CD8-positive, alpha-beta memory T cell (primary cell): ENCODE measurements at places on chromosomes 3 and 15. TPM values are rescaled to one million over a fixed set of nuclear protein-coding genes. Genes with fewer than 3 reads are reported as not detected.

DNA sequence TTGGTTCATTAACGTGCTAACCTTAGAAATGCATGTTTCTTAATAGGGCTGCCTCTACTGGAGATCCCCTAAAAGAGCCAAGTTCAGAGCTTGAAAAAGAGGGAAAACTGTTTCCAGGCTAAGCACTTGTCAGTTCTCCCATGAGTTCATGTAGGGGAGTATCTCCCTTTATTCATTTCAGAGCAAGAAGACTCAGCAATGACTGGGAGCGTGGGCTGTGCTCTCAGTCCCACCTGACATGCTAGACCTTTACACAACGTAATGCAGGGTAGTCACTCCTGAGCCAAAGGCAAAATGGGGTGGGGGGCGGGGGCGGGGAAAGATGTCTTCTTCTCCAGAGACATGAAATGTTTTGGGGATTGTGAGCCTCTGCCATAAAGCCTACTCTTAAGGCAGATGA lies 420.1 kb upstream of the MCTP2 start:
- no peaks in the 10 kb centered on the region for H3K4me1 ChIP-seq
- no peak overlapping the region for H3K4me3 ChIP-seq
- DNase-seq, result no peak
- H3K27me3 ChIP-seq, result no peaks in the 10 kb centered on the region
- H3K36me3 ChIP-seq, result no peaks in the 10 kb centered on the region

DNA sequence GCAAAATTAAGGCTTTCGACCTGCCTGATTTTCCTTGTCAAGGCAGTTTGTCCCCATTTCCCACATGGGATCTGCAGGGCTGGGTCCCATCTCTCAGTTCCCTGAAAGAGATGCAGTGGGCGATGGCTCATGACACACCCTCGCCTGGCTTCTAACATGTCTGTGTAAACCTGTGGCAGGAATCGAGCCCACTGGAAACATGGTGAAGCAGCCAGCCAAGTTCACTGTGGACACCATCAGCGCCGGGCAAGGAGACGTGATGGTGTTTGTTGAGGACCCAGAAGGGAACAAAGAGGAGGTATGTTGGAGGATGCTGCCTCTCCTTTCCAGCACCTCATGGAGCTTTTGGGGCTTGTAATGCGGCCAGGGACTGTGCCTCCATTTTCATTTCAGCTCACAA lies 86.4 kb downstream of the FLNB start:
- no peak for DNase-seq
- no peak overlapping the region for H3K27ac ChIP-seq
- H3K4me1 ChIP-seq, result no peaks in the 10 kb centered on the region
- H3K27me3 ChIP-seq, result no peaks in the 10 kb centered on the region
- H3K36me3 ChIP-seq, result no peaks in the 10 kb centered on the region
- no peak overlapping the region for H3K4me3 ChIP-seq

DNA sequence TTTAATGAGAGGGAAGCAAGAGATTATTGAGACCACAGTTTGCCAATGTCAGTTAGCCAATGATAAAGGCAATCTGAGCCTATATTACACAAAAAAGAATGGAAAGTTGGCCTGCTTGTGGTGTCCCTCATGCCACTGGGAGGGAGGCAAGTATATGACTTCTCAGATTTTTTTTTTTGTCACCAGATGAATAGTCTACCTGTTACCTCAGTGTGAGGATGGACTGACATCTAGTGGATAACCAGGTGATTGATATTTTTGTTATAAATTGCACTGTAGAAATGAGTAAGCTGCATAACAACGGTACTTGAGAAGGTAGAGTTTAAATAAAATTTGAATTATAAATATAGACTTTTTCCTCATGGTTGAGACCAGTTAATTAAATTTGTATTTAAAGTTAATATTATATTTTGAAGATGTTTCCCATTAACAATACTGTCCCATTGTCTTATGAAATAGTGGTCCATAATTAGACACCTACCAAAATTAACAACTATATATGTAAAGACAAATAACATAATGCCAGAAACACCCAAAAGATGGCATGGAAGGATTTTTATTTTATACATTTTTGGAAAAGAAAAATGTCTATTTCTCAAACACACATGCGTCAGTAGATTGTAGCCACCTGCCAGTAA lies 237.8 kb upstream of the GADL1 start:
- H3K4me1 ChIP-seq, result no peaks in the 10 kb centered on the region
- H3K36me3 ChIP-seq, result no peaks in the 10 kb centered on the region
- H3K27ac ChIP-seq, result no peak overlapping the region
- DNase-seq, result peak; percentile 24
- no peaks in the 10 kb centered on the region for H3K27me3 ChIP-seq

GRCh38 chr3:44648564-44649229 lies at the start of gene ZNF35:
TSS of gene ZNF35 (plus strand) at chr3:44648732. CDS start at chr3:44651068, 2,336 bp downstream.
- DNase-seq, result peak; percentile 8
- peak within 1 kb of the TSS; percentile 44 for H3K4me3 ChIP-seq
- H3K27ac ChIP-seq, result peak within 1 kb of the TSS; percentile 45
- H3K36me3 ChIP-seq, result no peaks in the 10 kb centered on the region
- H3K4me1 ChIP-seq, result peaks cover 7% of the 10 kb centered on the region

GRCh38 chr3:51691021-51691420 lies 15.8 kb upstream of the GRM2 start:
- no peak for DNase-seq
- H3K27ac ChIP-seq, result no peak overlapping the region
- H3K27me3 ChIP-seq, result no peaks in the 10 kb centered on the region
- peaks cover 51% of the 10 kb centered on the region for H3K4me1 ChIP-seq

GHRL gene
- not detected for total RNA-seq

TTLL13 gene
- total RNA-seq, result 0.80 TPM

SERINC4 gene
- total RNA-seq, result 0.26 TPM

HTR3E gene
- not detected for total RNA-seq

CYP1A2 gene
- not detected for total RNA-seq

IQCH gene
- total RNA-seq, result 1.0 TPM
